ENCODE measurements at places on chromosomes 3 and 15. TPM values are rescaled to one million over a fixed set of nuclear protein-coding genes. Genes with fewer than 3 reads are reported as not detected.

- H3K27me3 ChIP-seq = no peaks in the 10 kb centered on the region
- no peak for DNase-seq
- no peaks in the 10 kb centered on the region for H3K4me1 ChIP-seq
- no peak overlapping the region for H3K4me3 ChIP-seq
These were observed 9.8 kb downstream of the SLC6A1 start for GRCh38 chr3:11002371-11002807.

GRCh38 chr15:42146551-42147430 lies 9.6 kb downstream of the PLA2G4F start:
- no peaks in the 10 kb centered on the region for H3K36me3 ChIP-seq
- H3K27ac ChIP-seq = no peak overlapping the region
- DNase-seq = no peak
- H3K27me3 ChIP-seq = no peaks in the 10 kb centered on the region
- no peak overlapping the region for H3K4me3 ChIP-seq

GRCh38 chr3:51657234-51657633 lies 13.8 kb upstream of the TEX264 start:
- no peaks in the 10 kb centered on the region for H3K27me3 ChIP-seq
- H3K27ac ChIP-seq = no peak overlapping the region
- no peak overlapping the region for H3K4me3 ChIP-seq
- no peak for DNase-seq
- H3K36me3 ChIP-seq = peaks cover 76% of the 10 kb centered on the region

- H3K4me3 ChIP-seq = no peak within 1 kb of the TSS
- H3K27ac ChIP-seq = peak within 1 kb of the TSS; percentile 47
- H3K27me3 ChIP-seq = no peaks in the 10 kb centered on the region
- H3K4me1 ChIP-seq = peaks cover 36% of the 10 kb centered on the region
- no peaks in the 10 kb centered on the region for H3K36me3 ChIP-seq
These were observed at the start of gene APOD for GRCh38 chr3:195583831-195584542. TSS of gene APOD (minus strand) at chr3:195583940. CDS start at chr3:195579461, 4,479 bp downstream.

GRCh38 chr3:79038057-79038456 lies 729.7 kb downstream of the ROBO1 start:
- DNase-seq = no peak
- H3K4me3 ChIP-seq = no peak overlapping the region
- no peaks in the 10 kb centered on the region for H3K36me3 ChIP-seq

DNA sequence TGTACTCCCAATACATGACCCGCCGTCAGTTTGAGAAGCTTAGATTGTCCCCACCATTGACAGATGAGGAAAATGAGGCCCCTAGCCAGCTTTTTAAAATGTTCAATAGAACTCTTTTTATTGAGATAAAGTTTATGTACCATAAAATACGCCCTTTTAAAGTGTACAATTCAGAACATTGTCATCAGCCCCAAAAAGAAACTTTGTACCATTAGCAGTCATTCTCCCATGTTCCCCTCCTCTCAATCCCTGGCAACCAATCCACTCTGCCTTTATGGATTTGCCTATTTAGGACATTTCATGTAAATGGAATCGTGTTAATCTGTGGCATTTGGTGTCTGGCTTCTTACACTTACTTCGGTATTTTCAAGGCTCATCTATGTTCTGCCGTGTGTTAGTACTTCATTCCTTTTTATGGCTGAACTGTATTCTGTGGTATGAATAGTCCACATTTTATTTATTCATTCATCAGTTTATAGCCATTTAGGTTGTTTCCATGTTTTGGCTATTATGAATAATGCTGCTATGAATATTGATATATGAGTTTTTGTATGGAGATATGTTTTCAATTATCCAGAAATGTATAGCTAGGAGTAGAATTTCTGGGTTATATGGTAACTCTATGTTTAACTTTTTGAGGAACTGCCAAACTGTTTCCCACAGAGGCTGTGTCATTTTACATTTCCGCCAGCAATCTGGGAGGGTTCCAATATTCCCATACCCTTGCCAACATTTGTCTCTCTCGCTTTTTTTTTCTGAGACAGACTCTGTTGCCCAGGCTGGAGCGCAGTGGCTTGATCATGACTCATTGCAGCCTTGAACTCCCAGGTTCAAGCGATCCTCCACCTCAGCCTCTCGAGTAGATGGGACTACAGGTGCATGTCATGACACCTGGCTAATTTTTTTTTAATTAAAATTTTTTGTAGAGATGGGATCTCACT lies 15.3 kb upstream of the PTPN23 start:
- H3K27ac ChIP-seq = no peak overlapping the region
- H3K27me3 ChIP-seq = no peaks in the 10 kb centered on the region
- peaks cover 10% of the 10 kb centered on the region for H3K4me1 ChIP-seq
- DNase-seq = no peak
- H3K36me3 ChIP-seq = no peaks in the 10 kb centered on the region
- H3K4me3 ChIP-seq = no peak overlapping the region

- H3K27ac ChIP-seq = no peak within 1 kb of the TSS
- DNase-seq = peak; percentile 10
- H3K36me3 ChIP-seq = no peaks in the 10 kb centered on the region
- H3K27me3 ChIP-seq = peaks cover 65% of the 10 kb centered on the region
These were observed at the start of gene PEX5L for GRCh38 chr3:180036671-180037455. TSS of gene PEX5L (minus strand) at chr3:180036937. CDS start at chr3:180036599, 338 bp downstream.

GRCh38 chr3:133135306-133135705 lies 97.1 kb downstream of the TMEM108 start:
- no peaks in the 10 kb centered on the region for H3K36me3 ChIP-seq
- no peak for DNase-seq
- no peaks in the 10 kb centered on the region for H3K27me3 ChIP-seq
- H3K27ac ChIP-seq = no peak overlapping the region
- no peaks in the 10 kb centered on the region for H3K4me1 ChIP-seq

Gene SLC27A2
- total RNA-seq = not detected
